ENCODE measurements at places on chromosomes 5 and 9.

DNA sequence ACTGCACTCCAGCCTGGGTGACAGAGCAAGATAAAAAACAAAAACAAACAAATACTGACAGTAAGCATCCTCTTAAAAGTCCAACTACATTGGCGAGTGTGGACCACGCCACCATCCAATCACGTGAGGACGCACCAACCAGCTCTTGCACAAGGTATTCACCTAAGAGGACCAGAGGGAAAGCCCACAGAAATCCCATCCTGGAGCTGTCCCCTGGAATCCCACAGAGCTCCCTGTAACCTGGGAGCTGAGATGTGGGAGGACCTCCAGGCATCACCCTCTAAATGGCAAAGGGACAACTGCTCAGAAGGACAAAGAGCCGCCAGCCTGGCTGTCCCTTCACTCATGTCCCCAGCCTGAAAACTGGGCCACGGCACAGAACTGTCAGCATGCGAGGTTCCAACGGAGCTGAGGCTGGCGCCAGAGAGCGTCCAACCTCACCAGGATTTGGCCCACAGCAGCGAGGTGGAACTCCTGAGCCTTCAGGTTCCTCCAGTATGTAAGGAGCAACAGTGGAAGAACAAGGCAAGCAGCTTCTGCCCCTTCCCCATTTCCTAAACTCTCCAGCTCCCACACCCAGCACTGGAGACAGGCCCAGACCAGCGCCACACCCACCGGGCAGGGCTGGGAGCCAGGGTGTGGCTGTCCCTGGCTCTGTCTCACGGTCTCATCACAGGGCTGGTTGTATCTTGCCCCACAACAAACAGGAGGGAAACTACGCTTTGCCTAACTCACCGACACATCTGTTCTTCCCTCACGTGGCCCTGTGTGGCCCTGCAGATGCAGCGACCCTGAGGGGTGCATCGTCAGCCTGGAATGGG, 15.2 kb downstream of the IPPK start:
- no peak for DNase-seq

DNA sequence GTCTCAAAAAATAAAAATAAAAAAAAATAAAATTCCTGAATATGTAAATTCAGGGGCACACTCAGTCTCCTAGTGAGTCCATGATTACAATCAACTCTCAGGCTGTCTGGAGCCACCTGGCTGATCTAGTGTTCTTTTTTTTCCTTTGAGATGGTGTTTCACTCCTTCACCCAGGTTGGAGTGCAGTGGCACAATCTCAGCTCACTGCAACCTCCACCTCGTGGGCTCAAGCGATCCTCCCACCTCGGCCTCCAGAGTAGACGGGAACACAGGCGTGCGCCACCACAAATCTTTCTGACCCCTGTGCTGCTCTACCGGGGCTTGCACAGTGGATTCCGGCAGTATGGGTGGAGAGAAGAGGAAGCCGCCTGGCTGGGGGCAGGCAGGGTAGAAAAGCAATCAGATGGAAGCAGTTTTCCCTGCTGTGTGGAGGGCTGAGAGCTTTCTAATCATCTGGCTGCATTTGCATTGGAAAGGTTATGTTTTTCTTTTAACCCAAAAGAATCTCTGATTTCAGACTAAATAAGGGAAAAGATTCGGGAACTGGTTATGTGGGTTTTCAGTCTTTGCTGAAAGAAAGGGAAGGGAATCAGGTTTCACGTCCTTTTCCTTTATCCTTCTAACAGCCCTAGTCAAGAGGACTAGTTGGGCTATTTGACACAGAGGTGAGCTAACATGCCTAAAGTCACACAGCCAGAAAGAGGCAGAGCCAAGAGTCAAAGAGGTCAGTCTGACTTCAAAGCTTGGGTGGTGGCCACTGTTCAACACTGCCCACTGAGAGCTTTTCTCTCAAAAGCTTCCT, 26.3 kb upstream of the CORO2A start:
- no peak for DNase-seq

GRCh38 chr5:145791866-145792265, 43.3 kb downstream of the PRELID2 start:
- no peak for DNase-seq

GRCh38 chr9:117763314-117763713, 59.1 kb downstream of the TLR4 start:
- DNase-seq: no peak

- no peak for DNase-seq
Measured at GRCh38 chr5:55773057-55773456, 35.2 kb downstream of the DDX4 start.

- no peak for DNase-seq
Measured at GRCh38 chr5:86806206-86806605, 188.5 kb downstream of the COX7C start.

- DNase-seq: no peak
Measured at GRCh38 chr5:157548513-157549282, 26.9 kb downstream of the ADAM19 start.

DNA sequence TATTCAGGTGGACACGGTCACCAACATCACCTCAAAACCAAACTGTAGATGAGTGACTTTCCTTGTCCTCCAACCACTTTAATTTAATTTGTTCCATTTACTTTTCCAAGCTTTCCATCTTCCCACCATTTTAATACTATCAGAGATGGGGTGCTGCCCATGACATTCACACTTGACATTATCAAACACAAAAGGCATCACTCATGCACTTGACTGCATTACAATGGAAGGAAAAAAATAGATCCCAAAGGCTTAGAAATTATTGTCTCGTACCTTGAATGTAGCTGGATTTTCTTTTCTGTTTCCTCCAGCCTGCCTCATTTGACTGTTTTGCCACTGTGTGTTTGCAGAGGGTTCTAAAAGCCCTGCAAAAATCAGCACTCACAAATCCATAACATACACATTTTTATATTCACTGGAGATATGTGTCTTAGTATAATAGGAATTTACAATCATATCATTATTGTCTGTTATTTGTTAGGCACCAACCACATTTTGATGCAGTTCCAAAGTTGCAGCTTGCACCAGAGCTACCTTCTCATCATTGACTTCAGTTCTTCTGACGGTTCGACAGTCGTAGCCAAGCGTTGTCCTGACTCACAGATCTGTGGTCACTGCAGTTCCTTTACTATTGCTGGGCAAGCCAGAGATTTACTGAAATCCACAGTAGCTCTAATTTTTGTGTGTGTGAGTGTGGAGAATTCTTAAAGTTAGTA, 712.3 kb upstream of the WWC1 start:
- DNase-seq: no peak
